ENCODE measurements at places on chromosomes 16 and 17.
A peak's percentile ranks its signal among the peaks of the same experiment; 100 is the strongest.

GRCh38 chr17:76640550-76641380 is 2.8 kb downstream of the ST6GALNAC1 start:
- DNase-seq: no peak
- no peak overlapping the region for H3K4me3 ChIP-seq
- H3K4me1 ChIP-seq: peaks cover 6% of the 10 kb centered on the region

- DNase-seq: peak; percentile 13
- no peaks in the 10 kb centered on the region for H3K4me1 ChIP-seq
- no peak overlapping the region for H3K4me3 ChIP-seq
- H3K27ac ChIP-seq: no peak overlapping the region
Measured at GRCh38 chr17:42163113-42163512, 8.3 kb upstream of the RAB5C start.

DNA sequence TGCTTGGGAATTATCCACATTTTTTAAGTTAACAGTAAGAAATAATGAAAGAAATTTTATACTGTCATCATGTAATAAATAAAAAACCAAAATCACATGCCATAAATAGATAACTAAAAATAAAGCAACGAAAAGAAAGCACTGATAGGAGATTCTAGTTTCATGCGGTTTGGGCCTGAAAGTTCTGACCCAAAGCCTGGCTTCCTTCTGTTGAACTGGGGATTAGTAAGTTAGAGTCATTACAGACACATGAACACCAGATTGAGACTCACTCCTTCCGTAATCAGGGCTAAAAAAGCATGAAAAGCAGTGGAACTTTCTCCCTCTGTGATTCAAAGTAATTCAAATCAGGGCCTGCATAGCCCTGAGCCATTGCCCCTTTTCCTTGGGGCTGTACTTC is 13.2 kb upstream of the SLC6A2 start:
- H3K27me3 ChIP-seq: peaks cover 39% of the 10 kb centered on the region
- H3K27ac ChIP-seq: no peak overlapping the region
- H3K4me3 ChIP-seq: no peak overlapping the region
- H3K4me1 ChIP-seq: no peaks in the 10 kb centered on the region

DNA sequence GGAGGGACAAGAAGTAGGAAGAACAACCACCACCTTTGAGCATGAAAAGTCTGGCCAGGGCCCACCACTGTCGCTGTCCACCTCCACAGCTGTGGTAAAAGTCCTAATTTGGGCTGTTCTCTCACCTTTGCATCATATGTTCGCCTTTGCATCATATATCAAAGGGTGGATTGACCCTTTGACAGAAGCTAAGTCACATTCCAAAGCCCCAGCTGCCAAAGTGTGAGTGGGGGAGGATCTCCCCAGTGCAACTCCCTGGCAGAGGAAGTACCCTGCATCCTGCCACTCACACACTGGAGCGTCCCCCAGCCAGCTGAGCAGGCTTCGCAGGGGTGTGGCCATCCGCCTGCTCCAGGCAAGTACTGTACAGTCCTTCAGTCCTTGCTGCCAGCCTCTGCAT is 12.7 kb upstream of the SPECC1 start:
- H3K4me3 ChIP-seq: no peak overlapping the region
- peaks cover 36% of the 10 kb centered on the region for H3K27me3 ChIP-seq
- no peak for DNase-seq

- no peak overlapping the region for H3K27ac ChIP-seq
- no peaks in the 10 kb centered on the region for H3K27me3 ChIP-seq
- no peak for DNase-seq
- H3K36me3 ChIP-seq: peaks cover 3% of the 10 kb centered on the region
- H3K4me1 ChIP-seq: peaks cover 3% of the 10 kb centered on the region
Measured at GRCh38 chr17:75093548-75094158, 5.9 kb downstream of the SLC16A5 start.
